ENCODE measurements at places on chromosomes 13 and 19.

GRCh38 chr13:31518645-31519044, 220.7 kb upstream of the RXFP2 start:
- DNase-seq: no peak

- no peak for DNase-seq
Observed at GRCh38 chr13:101623470-101624209, 171.2 kb downstream of the ITGBL1 start.

GRCh38 chr19:30001791-30002190, 59.8 kb downstream of the URI1 start:
- DNase-seq: no peak

DNA sequence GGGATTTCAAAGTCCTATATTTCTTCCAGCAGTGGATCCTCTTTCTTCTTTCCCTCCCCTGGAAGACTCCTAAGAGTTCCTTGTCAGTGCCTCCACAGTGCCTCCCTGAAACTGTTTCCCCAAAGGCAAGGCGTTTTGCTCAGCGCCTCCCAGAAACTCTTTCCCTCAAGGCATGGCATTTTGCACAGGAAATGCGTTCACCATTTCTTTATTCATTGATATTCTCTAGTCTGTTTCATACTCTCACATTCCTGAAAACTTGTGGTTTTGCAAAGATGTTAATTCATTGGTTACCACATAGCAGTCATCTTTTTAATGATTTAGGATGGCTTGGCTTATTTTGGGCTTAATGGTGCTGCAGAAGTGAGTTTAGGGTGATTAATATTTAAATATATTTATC, 177.3 kb upstream of the SLC10A2 start:
- no peak for DNase-seq

GRCh38 chr19:21434516-21434915, 37.6 kb downstream of the ZNF493 start:
- DNase-seq: no peak

DNA sequence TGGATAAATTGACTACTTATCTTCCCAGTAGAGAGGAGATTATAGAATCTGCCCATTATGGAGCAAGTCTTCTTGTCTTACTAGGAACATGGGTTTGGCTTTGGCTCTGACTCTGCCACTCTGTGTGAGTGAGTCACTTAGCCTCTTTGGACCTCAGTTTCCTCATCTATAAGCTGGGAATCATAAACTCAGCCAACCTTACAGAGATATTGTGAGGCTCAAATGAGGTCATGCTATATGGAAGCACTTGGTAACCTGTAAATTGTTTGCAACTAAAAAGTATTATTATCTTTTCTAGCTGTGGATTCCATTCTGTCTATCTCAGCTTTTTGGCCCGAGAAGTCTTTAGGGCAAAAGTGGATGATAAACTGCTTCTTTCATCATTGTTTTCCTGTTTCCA, 186.8 kb upstream of the TSC22D1 start:
- DNase-seq: no peak

- DNase-seq: no peak
Observed at GRCh38 chr19:35937345-35938281, 1.4 kb downstream of the LRFN3 start.

- no peak for DNase-seq
Observed at GRCh38 chr13:33167491-33167890, 118.1 kb downstream of the STARD13 start.

DNA sequence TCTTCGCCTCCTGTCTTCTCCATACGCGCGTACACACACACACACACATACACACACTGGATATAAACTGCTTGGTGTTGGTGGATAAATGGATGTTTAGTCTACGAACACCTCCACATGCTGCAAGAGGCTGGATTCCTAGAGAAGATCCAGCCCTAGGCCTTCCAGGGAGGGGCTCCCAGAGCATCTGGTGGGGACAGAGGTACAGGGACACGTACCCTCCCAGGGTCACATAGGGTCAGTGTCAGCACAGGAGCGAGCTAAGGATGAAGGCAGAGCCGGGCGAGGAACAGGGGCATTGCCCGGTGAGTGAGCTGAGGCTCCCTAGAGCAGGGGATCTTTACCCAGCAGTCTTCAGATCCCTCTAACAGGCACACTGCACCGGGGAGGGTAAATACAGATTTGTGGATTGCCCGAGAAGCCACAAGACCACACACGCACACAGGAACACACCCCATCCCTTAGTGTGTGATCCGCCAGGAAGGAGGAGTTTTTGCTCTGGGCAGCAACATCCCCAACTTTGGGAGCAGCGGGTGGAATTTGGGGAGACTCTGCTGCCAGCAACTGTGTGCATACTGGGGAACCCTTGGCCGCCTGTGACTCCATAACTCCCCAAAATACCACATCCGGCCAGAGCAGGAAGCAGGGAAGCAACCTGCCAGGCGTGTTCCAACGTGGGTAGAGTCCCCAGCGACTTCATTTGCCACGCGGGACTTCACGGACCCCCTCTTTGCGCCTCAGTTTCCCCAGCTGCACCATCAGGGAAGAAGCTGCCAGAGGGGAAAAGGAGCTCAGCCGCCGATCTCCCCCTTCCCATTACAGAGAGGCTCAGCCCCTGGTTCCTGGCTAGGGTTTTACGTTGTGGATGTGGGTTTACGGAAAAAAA, 5.8 kb upstream of the TLE2 start:
- no peak for DNase-seq

DNA sequence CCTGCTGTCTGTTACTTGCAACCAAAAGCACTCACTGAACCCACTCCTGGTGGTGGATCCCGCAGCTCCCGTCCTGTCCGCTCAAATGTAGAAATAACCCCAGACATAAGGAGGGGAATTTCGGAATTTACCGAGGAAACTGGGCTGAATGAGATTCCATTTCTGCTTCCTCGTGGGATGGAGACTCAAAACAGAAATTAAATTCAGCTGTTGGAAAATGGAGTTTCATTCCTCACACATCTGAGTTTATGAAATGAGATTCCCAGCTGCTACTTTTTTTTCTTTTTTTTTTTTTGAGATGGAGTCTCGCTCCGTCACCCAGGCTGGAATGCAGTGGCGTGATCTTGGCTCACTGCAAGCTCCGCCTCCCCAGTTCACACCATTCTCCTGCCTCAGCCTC, 44.3 kb downstream of the COLGALT1 start:
- DNase-seq: no peak

GRCh38 chr19:17871032-17871877, 490 bp upstream of the SLC5A5 start:
- DNase-seq: no peak

- no peak for DNase-seq
Observed at GRCh38 chr19:53927739-53928138, 18.7 kb downstream of the CACNG7 start.

- no peak for DNase-seq
Observed at GRCh38 chr13:97953376-97953970, at the start of gene IPO5. Gene IPO5 (plus strand): TSS chr13:97953675. CDS start chr13:97976697, 23,022 bp downstream.

DNA sequence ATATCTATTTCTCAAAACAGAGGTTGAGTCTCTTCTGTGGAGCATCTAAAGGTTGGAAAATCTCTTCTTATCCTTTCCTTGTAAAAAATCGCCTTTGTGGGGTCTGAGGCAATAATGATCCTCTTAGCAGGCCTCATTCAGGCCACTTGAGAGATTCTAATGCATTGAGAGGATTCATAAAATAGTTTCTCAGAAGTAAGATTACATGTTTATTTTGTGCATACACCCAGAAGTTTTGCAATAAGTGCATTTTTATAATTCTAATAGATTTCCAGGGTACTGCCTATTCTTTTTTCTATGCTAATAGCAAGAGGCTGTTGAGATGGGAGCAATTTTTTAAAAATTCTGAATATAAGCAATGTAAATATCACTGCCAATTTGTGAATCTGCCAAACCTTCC, 342.2 kb upstream of the KLF12 start:
- DNase-seq: no peak

DNA sequence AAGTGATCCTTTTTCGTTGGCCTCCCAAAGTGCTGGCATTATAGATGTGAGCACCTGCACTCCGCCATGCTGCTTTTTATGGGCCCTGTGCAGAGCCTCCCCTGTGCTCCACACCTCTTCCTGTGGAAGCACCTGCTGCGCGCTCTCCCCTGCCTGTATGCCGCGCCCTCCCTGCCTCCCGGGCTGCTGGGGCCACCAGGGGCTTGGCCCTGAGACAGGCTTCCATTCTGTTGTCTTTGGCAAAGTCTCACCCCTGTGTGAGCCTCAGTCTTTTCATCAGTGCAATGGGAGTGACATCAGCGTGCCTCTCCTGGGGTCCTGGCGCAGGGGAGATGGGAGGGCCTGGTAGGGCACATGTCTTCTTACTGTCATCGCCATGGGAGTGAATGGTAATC, 1.3 kb downstream of the FAM174C start:
- DNase-seq: no peak

DNA sequence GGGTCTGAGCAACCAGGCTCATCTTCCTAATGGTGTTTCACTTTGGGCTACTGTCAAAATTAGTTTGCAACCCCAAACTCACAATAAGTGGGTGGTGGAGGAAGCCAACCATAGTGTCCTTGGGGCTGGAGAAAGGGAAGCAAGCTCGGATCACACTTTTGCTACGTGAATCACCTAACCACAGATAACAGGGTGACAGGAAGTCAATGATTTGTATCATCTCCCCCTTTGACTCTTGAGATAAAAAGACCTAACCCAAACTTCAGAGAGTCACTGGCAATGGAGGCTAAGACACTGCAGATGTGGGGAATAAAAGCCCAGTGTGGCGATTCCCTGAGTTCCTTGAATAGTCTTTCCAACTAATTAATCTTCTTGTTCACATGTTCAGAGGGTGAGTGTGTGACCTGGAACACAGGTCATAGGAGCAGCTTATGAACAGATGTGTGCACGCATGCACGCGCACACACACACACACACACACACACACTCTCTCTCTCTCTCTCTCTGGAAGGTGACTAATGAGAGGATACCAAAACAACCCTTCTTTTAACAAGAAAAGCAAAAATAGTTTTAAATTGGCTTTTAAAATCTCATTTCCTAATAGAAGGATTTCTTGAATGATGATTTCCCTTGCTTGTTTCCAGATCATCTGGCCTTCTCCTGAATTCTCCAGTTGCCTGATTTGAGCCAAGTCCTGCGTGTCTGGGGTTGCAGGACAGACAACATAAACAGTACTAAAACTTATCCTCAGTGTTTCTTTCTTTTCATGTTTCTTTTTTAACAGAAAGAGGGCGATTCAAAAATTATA, 21.2 kb upstream of the DOCK9 start:
- no peak for DNase-seq

DNA sequence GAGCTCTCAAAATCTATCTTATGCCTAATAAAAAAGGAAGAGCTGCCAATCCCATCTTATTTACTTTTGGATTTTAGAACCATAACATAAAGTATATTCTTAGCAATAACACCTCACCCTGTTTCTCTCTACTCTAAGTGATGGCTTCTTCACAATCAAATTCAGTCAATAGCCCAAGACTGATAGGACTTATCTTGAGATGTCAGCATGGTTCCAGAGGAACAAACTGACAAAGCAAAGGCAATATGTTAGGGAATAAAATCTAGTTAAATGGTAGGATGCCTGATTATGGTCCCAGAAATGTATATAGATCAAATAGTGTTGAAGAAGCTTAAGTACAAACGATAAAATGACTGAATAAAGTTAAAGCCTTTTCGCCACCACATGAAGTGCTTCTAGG, 36.3 kb downstream of the DACH1 start:
- DNase-seq: no peak

DNA sequence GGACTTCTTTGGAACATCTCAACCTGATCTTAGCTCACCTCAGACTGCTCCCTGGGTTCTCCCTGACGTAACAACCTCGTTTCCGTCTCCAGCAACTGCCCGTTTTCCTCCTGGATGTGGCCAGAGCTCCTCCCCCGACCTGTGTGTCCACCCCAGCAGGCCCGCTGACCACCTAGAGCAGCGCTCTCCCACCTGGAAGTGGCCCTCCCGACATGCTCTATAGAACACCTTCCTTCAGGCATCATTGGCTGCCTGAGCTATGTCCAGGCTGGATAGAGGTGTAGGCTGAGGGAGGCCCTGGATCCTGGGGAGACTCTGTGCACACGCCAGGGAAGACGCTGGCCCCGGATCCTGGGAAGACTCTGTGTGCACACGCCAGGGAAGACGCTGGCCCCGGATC, 81.3 kb downstream of the TEX29 start:
- DNase-seq: no peak

GRCh38 chr19:1747285-1748114, 5.8 kb upstream of the ONECUT3 start:
- DNase-seq: no peak

DNA sequence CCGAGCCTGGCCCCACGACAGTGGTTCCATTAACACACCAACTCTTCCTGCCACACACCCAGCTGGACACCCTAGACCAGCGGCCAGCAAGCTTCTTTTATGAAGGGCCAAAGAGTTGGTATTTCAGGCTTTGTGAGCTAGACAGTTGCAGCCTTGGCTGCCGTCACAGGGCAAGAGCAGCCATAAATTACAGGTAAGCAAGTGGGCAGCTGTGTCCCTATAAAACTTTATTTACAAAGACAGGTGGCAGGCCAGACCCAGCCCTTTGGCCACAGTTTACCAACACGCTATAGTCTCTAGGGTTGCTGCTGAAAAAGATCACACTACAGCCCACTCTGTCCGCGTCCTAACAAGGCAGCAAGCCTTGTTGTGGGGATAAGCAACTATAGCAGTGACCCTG, 13.3 kb downstream of the ELL start:
- no peak for DNase-seq

DNA sequence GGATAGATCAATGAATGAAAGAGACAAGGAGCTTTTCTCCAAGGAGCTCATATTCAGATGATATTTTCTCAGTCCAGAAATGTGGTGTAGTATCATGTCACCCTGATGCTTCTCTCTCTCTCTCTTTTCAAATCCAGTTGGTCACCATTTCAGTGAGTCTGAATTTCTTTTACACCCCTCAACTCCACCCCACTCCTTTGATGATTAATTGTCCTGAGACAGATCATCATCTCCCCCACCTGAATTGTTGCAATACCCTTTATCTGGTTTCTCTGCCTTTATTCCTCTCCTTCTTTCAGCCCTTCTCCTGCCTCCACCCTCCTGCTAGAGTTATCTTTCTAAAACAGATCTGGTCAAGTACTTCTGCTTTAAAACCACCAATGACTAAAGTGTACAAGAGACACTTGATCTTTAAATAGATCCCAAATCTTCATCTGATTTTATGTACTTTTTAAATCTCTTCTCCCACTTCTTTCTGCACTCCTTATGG, 299.8 kb downstream of the KLF5 start:
- DNase-seq: no peak

DNA sequence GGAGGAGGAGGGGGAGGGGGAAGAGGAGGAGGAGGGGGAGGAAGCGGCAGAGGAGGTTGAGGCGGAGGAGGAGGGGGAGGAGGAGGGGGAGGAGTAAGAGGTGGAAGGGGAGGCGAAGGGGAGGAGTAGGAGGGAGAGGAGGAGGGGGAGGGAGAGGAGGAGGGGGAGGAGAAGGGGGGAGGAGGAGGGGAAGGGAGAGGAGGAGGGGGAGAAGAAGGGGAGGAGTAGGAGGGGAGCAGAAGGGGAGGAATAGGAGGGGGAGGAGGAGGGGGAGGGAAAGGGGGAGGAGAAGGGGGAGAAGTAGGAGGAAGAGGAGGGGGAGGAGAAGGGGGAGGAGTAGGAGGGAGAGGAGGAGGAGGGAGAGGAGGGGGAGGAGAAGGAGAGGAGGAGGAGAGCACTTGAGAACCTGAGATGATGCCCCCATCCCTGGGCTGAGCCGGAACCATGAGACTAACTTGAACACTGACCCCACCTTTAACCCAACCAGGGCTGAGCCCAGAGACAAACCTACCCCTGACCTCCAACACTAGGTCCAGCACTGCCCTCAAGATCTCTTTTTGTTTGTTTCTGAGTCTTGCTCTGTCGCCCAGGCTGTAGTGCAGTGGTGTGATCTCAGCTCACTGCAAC, 12.6 kb downstream of the ABCA7 start:
- DNase-seq: no peak
